ENCODE measurements at places on chromosomes 16 and 17. TPM values are rescaled to one million over a fixed set of nuclear protein-coding genes. Genes with fewer than 3 reads are reported as not detected.

The RPL38 gene
- 392 TPM for total RNA-seq

The ESRP2 gene
- total RNA-seq: 67.4 TPM

The MPO gene
- 1.7 TPM for total RNA-seq

The HSD11B2 gene
- total RNA-seq: 688 TPM

The ABCA6 gene
- total RNA-seq: 56.3 TPM

The HOXB1 gene
- not detected for total RNA-seq

The C17orf100 gene
- total RNA-seq: 2.3 TPM

The TP53TG3D gene
- 1.0 TPM for total RNA-seq

The NPB gene
- 1.6 TPM for total RNA-seq

DNA sequence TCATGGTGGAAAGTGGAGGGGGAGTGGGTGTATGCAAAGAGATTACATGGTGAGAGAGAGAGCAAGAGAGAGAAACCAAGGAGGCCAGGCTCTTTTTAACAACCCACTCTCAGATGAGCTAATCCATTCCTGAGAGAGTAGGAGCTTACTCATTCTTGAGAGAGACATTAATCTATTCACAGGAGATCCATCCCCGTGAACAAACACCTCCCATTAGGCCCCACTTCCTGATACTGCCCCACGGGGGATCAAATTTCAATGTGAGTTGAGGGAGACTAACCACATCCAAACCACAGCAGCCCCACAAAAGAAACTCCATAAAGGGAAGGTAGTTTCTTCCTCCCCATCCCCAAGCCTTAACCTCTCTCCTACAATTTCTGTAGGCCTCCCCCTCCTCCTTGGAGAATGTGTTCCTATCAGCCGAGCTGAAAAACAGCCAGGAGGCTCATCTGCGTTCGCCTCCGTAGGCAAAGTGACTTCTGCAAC, 450.0 kb downstream of the NPIPA7 start:
- no peaks in the 10 kb centered on the region for H3K4me1 ChIP-seq
- H3K4me3 ChIP-seq: no peak overlapping the region
- H3K27ac ChIP-seq: no peak overlapping the region
- DNase-seq: no peak
- H3K36me3 ChIP-seq: no peaks in the 10 kb centered on the region
- H3K27me3 ChIP-seq: no peaks in the 10 kb centered on the region

DNA sequence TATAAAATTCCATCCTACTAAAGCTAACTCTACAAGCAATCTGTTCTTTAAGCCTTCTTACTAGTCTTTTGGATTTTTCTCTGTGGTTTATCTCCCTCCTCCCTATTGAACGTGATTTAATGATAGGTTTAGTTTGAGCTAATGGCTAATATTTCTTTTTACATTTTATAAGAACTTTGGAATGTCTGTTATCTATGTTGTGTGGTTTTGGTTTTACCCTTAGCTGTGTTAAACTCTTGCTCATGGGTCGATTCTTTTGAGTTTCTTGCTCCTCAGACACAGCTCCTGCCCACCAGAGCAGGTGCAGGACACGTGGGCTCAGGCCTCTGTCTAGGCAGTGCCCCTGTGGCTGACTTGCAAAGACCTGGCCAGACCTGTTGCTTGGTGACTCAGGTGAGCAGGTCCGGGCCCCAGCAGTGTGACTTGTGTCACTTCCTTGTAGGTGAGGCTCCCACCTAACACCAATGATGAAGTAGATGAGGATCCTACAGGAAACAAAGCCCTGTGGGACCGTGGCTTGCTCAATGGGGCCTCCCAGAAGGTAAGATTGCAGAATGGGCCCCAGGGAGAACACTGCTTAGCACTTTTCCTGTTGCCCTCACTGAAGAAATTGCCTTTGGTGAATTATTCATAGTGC, 45.1 kb downstream of the SF3B3 start:
- H3K36me3 ChIP-seq: peaks cover 4% of the 10 kb centered on the region
- no peak for DNase-seq
- no peak overlapping the region for H3K4me3 ChIP-seq
- no peak overlapping the region for H3K27ac ChIP-seq
- H3K4me1 ChIP-seq: no peaks in the 10 kb centered on the region

DNA sequence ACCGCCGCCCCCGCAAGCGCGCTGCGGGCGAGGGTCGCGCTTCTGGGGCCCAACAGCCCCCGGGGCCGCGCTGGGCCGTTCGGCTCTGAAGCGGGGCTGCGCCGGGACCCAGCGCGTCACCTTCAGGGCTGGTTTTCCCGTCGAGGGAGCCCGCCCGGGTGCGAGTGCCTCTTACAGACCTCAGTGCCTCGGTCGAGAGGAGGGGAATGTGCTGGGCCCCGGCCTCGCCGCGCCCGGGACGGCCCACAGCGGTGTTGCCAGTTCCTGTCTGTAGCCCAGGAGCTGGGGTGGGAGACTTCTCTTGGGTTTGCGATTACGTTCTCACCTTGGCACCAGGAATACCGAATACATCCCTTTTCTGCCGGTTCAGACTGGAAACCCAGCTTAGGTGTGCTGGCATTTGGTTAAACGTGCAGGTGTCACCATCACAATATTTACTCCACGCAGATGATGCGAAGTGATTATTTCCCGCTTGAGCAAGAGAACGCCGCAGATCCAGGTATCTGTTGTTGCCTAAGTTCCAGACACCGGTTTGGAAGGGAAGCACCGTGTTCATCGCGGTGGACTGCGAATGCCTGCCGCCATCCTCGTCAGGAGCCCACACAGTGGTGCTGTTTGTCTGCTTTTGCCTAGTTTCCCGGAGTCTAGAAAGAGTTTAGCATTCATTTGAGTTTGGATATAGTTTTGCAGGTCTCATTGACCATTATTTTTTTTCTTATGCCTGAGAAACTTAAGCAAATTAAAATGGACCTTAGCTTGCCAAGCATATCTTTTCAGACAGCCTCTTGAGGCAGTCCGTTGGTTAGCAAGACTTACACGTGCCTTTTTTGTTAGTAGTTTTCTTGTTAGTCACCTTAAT, 914 bp downstream of the MAP1LC3B start:
- H3K27ac ChIP-seq: peak overlapping the region; percentile 99
- H3K27me3 ChIP-seq: no peaks in the 10 kb centered on the region
- H3K4me3 ChIP-seq: peak overlapping the region; percentile 97

DNA sequence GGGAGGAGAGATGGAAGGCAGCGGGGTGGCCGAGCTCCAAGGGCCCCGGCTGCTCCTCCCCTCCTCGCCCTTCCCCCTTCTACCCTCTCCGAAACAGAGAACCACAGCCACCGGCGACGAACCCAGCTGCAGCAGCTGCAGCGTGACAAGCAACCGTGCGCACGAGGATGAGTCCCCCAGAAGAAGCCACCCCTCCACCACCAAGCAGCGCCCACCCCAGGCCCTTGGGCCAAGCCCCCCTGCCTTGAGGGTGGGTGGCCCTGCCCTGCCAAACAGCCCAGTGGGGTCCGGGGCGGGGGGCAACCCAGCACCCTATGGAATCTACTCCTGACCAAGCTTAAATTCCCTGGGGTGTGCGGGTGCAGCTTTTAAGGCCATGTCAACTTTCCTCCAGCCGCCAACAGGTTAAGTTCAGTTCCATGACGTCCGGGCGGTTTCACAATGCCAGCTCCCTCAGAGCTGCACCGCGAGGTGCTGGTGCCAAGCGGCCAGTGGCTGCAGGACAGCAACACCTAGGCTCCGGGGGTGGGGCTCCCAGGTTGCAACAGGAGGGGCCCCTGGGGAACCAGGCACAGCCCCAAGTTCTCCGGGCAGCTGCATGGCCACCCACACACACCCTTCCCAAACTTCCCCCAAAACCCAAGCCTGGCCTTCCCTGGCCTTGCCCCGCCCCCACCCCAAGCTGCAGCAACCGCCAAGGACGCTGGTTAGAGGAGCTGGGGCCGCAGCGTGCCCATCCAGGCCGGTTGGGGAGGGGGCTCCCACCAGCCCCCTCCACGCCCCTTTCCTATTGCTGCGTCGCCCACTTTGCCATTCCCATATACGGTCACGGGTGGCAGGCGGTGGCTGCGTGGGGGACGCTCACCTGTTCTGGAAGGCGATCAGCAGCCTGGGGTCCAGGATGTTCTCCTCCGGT, 2.0 kb downstream of the CBX4 start:
- no peaks in the 10 kb centered on the region for H3K36me3 ChIP-seq
- DNase-seq: peak; percentile 70
- H3K4me1 ChIP-seq: peaks cover 55% of the 10 kb centered on the region
- H3K27ac ChIP-seq: peak overlapping the region; percentile 99
- H3K27me3 ChIP-seq: no peaks in the 10 kb centered on the region

DNA sequence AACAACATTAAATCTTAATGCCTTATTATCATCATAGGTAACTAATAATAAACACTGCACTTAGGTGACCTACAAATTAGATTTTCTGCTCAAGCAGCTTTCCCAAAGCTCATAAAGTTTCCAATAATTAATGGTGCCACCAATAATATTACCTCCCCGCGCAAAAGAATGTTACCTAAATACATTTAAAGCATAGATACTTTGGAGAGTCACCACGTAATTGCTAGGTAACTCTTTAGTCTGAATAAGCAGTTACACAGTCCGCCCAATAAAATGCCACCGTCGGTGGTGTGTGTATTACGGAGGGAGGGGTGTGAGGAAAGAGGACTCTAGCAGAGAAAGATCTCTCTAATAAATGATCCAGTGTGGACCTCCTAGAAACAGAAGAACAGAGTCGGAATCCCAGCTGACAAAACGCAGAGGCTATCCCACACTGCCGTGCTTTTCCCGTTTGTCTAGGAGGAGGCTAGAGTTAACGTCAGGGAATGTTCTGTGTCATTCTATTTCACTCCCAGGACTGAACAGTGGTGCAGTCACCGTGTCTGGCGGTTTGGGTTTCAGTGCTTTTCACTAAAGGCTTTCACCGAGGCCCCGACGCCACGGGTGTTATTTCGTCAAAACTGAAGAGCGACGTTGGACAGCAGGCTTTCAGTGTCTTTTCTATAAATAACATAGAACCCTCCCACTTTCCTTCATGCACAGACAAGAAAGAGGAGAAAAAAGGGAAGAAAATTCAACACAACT, 630 bp downstream of the RNFT1 start:
- peak; percentile 36 for DNase-seq
- H3K36me3 ChIP-seq: no peaks in the 10 kb centered on the region
- H3K4me3 ChIP-seq: peak overlapping the region; percentile 76
- no peaks in the 10 kb centered on the region for H3K27me3 ChIP-seq
- no peaks in the 10 kb centered on the region for H3K4me1 ChIP-seq

- DNase-seq: no peak
- H3K36me3 ChIP-seq: no peaks in the 10 kb centered on the region
- H3K27ac ChIP-seq: no peak overlapping the region
- H3K27me3 ChIP-seq: no peaks in the 10 kb centered on the region
These were observed 4.2 kb downstream of the ASPA start for GRCh38 chr17:3479988-3480387.

DNA sequence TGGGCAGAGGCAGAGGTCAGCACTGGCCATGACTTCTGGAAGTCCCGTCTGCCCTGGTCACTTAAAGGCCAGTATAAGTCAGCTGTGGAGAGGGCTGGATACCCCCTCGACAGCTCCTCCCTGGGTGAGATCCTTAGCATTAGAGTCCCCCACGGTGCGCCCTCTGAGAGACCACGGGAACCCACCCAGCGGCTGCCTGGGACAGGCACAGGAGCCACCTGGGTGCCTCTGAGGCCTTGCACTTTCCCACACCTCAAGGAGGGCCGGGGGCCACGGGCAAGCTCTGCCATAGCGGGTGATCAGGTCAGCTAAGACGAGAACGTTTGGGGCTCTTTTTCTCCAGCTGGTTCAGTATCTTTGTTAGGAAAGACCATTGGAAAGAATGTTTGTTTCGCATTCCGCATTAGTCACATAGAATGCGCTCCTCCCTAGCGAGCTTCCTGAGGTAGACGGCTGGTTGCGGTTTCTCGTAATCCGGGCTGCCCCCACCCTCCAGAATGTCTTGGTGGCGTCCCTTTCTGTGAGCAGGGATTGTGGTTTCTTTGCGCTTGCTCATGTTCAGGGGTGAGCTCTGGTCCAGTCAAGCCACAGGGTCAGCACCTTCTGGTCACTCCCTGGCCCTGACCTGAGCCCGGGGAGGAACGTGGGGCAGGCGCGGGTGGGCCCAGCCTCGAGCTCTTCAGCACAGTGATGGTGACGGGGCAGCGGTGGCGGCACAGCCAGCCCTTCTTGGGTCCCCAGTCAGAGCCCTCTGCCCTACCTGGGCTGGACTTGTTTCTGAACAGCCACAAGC, 25.2 kb downstream of the NME3 start:
- no peak overlapping the region for H3K27ac ChIP-seq
- H3K27me3 ChIP-seq: no peaks in the 10 kb centered on the region
- H3K36me3 ChIP-seq: no peaks in the 10 kb centered on the region

GRCh38 chr17:44846206-44846605, 1.5 kb upstream of the HIGD1B start:
- no peak overlapping the region for H3K4me3 ChIP-seq
- H3K27ac ChIP-seq: no peak overlapping the region
- no peak for DNase-seq
- H3K36me3 ChIP-seq: no peaks in the 10 kb centered on the region

- no peaks in the 10 kb centered on the region for H3K27me3 ChIP-seq
- H3K36me3 ChIP-seq: no peaks in the 10 kb centered on the region
- H3K27ac ChIP-seq: no peak overlapping the region
- peaks cover 63% of the 10 kb centered on the region for H3K4me1 ChIP-seq
These were observed 6.1 kb downstream of the HAPSTR1 start for GRCh38 chr16:9097266-9098219.

- H3K4me1 ChIP-seq: no peaks in the 10 kb centered on the region
- no peaks in the 10 kb centered on the region for H3K27me3 ChIP-seq
- H3K36me3 ChIP-seq: no peaks in the 10 kb centered on the region
- no peak overlapping the region for H3K27ac ChIP-seq
These were observed 6.0 kb downstream of the TEKT5 start for GRCh38 chr16:10688726-10689125.

- no peak overlapping the region for H3K4me3 ChIP-seq
- DNase-seq: no peak
- H3K27me3 ChIP-seq: no peaks in the 10 kb centered on the region
- H3K4me1 ChIP-seq: no peaks in the 10 kb centered on the region
- no peak overlapping the region for H3K27ac ChIP-seq
- no peaks in the 10 kb centered on the region for H3K36me3 ChIP-seq
These were observed 1049.1 kb upstream of the GOT2 start for GRCh38 chr16:59783191-59783590.

DNA sequence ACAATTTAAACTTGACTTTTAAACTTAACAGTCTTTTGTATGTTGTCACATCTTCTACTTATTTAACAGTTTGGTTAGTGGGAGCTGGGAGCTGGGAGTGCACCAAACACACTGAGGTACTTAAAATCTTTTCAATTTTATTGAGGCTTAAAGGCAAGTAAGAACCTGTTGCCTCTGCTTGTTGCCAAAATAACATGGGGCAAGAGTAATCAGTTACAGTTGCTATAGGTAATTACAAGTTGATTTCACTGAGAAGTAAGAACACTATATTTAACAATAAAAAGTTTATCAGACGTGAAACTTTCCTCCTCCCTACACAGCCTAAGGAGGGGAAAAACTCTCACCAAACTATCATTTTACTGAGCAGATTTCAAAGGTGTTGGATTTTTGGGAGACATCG, 135.2 kb downstream of the FTO start:
- no peaks in the 10 kb centered on the region for H3K4me1 ChIP-seq
- DNase-seq: no peak
- no peaks in the 10 kb centered on the region for H3K27me3 ChIP-seq
- H3K36me3 ChIP-seq: no peaks in the 10 kb centered on the region
- H3K27ac ChIP-seq: no peak overlapping the region

Measured in Peyer's patch (tissue), 4 donors.